ENCODE measurements at places on chromosomes 1 and 21. TPM values are rescaled to one million over a fixed set of nuclear protein-coding genes. Genes with fewer than 3 reads are reported as not detected.
A peak's percentile ranks its signal among the peaks of the same experiment; 100 is the strongest.

GBP1 gene
- total RNA-seq, result 101 TPM

KRTAP11-1 gene
- not detected for total RNA-seq

KRTAP7-1 gene
- not detected for total RNA-seq

TMEM269 gene
- not detected for total RNA-seq

TMEM200B gene
- total RNA-seq, result 2.1 TPM

S100A14 gene
- total RNA-seq, result not detected

CCDC181 gene
- 8.5 TPM for total RNA-seq

ACTA1 gene
- total RNA-seq, result not detected

- DNase-seq, result no peak
Observed at GRCh38 chr1:20685741-20686140, 24.6 kb upstream of the DDOST start.

DNA sequence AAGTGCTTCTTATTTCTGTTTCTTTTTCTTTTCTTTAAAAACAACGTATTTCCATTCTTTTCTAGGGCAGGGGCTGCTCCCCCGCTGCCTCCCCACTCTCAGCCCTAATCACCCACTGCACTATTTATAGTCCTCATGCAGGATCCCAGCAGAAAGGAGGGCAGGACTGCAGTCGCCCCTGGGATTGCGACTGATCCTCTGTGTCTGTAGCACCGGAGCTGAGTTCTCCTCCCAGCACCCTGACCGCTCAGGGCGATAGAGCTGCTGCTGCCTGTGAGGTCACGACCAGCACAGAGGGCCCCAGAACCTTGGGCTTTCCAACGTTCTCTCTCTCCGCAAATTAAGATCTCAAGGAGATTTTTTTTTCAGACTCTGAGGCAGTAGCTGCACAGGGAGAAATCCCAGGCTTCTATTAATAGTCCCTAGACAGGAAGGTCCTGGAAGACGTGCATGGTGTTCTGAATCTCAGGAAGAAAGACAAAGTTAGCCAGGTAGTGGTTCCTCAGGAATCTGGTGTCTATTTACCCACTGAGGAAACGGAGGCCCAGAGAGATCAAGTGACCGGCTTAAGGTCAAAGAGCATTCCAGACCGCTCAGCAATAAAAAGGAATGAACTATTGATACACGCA lies 46.8 kb downstream of the PRAMEF20 start:
- DNase-seq, result no peak

DNA sequence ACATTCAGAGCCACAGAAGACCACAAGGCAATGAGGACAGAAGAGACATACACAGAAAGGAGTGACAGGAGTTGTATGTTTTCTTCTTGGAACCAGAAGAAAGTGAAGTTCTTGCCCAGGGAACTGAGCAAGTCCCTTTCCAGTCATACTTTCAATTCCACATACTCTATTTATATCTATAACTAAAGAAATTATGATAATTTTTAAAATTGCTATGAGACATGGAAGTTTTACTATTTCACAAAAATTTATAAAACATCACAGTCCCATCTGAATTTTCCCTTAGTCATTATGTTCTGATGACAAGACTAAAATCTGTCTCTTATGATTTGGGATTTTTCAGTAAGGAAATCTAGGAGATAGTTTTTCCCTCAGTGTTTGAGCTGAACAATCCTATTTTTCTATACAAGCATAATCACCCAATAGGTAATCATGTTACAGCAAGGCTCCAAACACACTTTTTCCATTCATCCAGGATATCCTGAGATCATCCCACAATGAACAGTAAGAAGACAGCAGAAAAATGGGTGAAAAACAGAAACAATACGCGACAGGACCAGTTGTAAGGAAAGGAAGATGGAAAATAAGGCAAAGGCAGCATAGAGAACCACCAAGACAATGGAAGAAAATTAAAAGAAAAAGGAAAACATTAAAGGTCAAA lies 154.6 kb downstream of the VAV3 start:
- no peak for DNase-seq

- DNase-seq, result peak; percentile 3
Observed at GRCh38 chr1:174222166-174222949, 63.0 kb downstream of the RABGAP1L start.

DNA sequence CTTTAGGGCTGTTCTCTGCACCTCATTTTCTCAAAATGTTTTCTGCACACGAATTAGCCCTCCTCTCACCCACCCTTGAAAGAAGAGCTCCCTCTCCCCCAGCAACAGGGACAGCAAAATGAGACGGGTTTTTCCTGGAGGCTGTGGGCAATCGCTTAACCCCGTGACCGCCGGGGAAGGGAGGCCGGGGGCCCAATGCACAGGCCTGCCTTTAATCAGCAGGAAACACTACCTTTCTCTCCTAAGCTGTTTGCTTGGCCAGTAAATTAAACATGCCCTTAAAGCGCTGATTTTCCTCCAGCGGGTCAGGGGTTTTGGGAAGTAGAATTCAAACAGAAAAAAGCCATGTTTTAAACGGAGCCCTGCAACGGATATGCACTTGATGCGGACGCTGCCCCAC lies 114.4 kb downstream of the PRDM16 start:
- DNase-seq, result no peak

GRCh38 chr1:68271596-68271995 lies 39.3 kb upstream of the WLS start:
- no peak for DNase-seq

DNA sequence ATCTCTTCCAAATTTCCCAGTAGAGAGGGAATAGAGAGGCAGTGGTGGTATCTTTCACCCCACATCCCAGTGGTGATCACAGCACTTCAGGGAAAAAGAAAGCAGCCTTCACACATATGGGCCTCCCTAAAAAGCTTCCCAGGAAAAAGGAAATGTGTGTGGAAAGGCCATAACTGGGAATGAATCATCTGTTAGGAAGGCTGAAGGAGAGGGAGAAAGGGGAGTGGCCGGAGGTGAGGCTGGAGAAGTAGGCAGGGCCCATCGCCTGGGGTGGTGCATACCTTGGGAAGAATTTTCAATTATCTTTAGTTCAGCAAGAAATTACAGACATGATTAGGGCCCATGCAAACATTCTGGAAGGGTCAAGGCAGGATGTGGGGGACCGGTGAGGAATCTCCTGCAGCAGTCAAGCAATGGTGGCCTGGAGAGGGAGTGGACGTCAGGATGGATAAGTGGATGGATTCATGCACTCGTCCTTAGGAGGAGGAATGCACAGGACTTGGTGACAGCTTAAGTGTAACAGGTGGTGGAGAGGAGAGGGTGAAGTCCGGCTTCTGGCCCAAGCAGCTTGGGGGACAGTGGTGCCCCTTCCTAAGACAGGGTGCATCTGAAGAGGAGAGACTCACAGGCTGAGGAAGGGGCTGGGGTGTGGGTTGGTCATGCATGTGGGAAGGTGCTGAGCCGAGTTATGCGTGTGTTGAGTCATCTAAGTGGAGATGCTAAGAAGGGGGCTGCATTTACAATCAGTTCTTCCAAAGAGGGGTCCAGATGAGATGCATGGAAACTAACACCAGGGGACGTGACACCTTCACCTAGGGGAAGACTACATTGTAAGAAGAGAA lies 17.9 kb downstream of the HIVEP3 start:
- DNase-seq, result peak; percentile 93

- no peak for DNase-seq
Observed at GRCh38 chr1:23578997-23579363, 19.7 kb upstream of the ID3 start.

DNA sequence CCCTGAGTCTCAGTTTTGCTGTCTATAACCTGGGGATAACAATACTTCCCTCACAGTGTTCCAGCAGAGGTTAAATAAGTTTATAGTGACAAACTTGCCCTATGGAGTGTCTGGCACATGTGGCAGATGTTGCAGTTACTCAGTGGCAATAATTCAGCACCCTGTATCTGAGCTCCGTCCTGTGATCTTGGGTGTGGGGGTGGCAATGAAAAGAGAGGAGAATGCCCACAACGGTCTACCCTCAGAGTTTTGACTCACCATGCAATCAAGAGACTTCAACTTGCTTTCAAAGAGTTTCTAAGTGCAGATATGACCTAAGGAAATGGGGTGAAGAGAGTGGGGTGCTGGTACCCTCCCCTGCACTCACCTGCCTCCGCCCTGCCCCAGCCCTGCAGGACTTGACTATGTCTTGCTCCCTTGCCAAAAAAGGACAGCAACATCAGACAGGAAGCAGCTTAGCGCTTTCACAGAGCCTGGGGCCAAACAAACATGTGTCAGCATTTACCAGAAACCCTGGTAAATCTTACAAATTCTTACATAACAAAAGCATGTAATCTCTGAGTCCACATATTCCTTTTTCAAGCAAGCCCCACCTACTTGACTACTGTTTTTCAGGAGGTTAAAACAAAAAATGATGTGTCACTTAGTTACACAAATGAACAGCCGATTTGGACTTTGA lies 185.1 kb upstream of the CAMK1G start:
- peak; percentile 64 for DNase-seq

DNA sequence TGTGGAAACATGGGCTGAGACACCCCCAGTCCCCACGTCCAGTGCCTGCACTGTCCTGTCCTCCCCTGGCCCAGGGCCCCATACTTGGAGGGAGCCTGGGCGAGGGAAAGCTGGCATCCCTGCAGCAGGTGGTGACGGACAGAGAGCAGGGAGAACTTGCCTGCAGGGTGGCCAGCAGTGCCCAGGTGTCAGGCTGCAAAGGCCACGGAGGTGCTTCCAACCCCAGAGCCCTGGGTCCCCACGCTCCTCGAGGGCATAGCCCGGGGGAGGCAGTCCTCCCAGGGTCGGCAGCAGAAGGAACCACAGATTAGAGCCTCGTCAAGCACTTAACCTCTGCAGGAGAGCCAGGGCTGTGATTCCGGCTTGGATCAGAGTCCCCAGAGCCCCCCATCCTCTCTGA lies 77.5 kb downstream of the ARHGEF16 start:
- no peak for DNase-seq

- no peak for DNase-seq
Observed at GRCh38 chr1:25863486-25864262, 4.4 kb upstream of the AUNIP start.

DNA sequence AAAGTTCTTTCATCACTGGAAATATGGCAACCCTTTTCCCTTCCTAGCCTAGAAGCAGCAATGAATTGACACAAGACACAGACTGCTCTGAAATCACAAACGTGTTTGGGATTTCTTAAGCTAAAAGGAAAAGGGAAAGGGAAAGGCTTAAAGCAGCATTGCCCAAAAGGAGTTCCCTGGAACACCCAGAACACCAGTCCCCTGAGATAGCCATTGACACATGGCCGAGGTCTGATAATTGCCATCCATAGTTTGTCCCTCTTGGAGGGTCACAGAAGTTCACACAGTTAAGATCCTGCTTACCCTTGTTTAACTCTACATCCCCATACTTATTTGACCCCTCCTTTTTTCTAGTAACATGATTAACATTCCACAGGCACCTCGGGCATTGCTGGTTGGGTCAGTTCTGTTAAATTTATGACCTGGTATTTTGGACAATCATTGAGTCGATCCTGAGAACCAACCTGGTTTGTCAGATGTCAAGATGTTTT lies 72.9 kb downstream of the ZNF281 start:
- DNase-seq, result no peak

GRCh38 chr1:3037281-3038040 lies 16.2 kb downstream of the ACTRT2 start:
- DNase-seq, result no peak

GRCh38 chr21:45931397-45931969 lies 50.1 kb upstream of the COL6A1 start:
- no peak for DNase-seq

GRCh38 chr1:38047603-38048141 lies 1.1 kb upstream of the POU3F1 start:
- DNase-seq, result no peak

DNA sequence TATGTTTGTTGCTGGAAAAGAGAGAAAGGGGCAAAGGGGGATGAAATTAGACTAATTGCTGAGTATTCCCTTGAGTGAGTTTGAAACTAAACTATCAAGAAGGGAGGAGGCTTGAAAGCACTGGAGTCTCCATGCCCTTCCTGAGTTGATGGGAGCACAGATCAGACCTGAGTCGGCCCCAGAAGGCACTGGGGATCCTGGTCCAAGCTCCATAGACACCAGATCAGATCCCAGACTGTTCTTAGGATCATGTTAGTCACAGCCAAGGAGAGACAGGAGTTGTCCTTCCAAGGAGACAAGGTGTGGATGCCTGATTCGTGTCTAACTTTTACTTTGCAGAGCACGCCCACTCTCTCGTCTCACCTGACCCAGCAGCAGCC lies 152.3 kb downstream of the NR5A2 start:
- DNase-seq, result no peak

GRCh38 chr1:116918714-116919357 lies 9.1 kb downstream of the PTGFRN start:
- DNase-seq, result peak; percentile 46

DNA sequence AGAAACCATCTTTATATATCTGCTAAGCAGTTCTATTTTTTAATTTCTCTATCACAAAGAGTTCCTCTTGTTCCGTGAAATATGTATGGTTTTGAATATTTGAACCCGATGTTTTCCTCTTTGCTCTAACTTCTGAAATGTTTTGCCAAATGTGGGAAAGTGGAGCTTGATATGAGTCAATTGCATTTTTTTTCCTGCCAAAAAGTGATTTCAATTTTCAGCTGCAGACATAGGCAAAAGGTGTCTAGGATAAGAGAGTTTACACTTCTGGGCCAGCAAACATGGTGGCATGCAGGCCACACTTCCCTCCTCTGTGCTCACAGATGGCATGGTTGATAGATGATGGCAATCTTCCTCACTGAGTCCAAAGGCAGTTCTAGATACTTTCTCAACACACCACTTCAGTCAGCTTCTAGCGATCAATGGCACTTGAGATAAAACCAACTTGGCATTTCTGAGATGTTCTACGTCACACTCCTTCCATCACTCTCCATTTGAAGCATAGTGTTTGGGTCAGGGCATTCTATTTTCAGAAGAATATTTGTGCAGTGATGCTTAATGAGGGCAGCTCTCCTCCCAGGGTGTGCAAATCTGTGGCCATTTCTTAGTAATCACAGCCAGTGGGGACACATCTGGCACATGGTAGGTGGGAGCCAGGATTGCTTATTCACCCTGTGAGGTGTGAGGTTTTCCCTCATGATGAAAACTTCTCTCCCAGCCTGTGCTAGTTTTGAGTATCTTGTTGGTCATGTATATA lies 54.4 kb upstream of the SCAF4 start:
- no peak for DNase-seq

DNA sequence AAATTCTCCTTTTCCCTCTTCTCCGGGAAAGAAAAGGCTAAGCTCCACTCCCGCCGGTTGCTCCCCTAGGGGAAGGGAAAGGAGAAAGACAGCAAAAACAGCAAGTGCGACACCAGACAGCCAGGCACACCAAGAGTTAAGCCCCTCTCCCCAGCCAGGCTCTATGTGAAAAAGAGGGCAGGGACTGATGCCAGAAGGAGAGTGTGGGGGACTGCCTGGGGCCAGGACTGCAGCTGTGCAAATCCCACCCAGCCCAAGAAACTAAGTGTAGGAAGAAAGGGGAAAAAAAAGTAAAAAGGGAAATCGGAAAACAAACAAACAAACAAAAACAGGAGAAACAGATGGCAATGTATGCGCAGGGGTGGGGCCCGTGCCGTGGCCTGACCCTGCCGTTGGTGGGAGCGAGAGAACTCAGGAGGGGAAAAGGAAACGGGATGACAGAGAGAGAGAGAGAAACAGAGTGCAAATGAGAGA lies 27.7 kb upstream of the FMO1 start:
- DNase-seq, result no peak

Data from Daoy (cell line).